Activated T-cell treated with anti-CD3 and anti-CD28 coated beads for 48 hours (primary cell): ENCODE measurements at places on chromosomes 4 and X.

- no peak for DNase-seq
Measured at GRCh38 chr4:110518889-110519490, 43.0 kb downstream of the ENPEP start.

- DNase-seq, result no peak
Measured at GRCh38 chr4:91113130-91113706, 986.0 kb downstream of the CCSER1 start.

DNA sequence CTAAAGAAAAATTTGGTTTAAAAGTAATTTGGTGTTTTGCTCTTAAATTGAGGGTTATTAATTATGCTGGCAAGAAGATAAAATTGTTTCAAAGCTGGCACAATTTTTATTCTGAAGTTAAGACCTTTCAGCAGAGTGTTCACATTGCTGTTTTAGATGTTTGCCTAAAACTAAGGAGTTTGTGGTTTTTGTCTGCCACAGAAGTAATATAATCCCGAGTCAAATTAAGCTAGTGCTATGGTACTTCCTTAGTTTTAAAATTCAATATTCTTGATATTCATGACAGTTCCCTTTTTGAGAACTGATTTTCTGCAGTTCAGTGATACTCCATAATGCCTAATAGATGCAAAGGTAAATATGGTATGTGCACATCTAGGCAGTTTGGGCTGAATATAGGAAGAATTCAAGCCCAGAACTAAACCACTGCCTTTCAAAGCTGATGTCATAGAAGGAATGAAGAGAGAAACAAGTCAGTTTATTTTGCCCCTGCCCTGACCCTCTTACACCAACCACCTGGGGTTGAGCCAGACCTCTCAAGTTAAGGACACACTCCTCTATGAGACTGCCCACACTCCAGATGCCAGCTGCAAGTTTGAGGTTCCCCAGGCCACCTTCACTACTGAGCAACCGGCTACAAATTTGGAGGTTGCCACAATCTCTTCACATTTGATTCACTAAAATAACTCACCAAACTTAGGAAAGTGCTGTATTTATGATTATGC, 32.1 kb upstream of the VEGFC start:
- DNase-seq, result no peak

GRCh38 chrX:123138473-123138872, 45.6 kb upstream of the GRIA3 start:
- no peak for DNase-seq

DNA sequence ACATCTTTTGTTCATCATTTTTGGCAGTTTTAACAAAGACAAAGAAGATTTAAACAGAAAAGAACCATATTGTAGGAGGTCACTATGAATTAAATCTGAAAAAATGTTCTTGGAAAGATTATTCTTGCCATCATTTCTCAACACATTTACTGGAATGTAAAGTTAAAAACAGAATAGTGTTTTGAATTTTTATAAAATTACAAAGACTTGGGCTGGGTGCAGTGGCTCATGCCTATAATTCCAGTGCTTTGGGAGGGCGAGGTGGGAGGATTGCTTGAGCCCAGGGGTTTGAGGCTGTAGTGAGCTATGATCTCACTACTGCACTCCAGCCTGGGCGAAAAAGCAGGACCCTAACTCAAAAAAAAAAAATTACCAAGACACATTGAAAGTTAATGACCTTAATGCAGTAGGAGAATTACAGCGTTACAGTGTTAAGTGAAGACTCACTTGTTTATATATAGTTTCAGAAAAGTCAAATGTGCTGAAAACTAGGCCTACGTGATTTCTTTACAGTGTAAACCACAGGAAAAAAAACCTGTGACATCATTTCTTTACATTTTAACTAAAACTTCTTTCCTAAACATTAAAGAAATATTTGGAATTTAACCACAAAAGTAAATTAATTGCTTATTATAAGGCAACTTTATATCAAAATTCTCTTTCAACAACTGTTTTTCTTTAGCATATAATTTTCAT, 7.9 kb downstream of the FAM13A start:
- DNase-seq, result no peak

DNA sequence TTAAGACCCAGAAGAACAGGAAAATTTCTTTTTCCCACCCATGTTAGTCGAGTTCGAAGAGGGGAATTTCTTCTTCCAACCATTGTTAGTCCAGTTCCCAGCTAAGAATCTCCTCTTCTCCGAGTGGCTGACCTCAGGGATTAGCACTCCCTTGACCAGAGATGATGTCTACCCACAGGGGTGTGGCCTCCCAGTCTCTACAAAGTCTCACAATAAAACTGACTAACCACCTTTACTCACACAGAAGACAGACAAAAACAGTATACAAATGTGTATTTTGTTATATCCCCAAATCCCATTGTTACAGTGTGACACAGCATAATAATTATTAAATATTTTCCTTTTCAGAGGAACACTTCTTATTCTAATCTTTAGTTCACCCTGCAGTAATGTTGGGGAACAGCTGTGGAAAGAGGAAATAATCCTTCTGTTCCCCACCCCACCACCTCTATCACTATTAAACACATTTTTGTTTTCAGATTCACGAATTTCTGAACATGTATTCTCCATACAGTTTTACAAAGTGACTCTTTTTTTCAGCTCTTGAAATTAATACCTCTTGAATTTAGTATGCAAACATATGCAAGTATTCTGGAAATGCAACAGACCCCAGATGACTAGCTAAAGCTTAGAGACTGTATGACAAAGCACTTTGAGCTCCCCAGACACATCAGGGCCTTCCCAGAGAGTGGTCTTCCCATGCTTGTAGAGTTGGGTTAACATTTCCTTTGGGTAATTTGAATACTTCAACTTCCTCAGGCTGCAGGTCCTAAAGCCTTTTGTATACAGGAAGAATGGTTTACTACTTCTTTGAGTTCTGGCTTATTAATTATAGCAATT, 62.5 kb upstream of the NFKB1 start:
- DNase-seq, result no peak

- no peak for DNase-seq
Measured at GRCh38 chrX:123203772-123204171, 19.7 kb downstream of the GRIA3 start.

- DNase-seq, result no peak
Measured at GRCh38 chr4:20151436-20151835, 100.3 kb upstream of the SLIT2 start.

GRCh38 chrX:150334100-150334499, 29.0 kb upstream of the MAMLD1 start:
- DNase-seq, result no peak

GRCh38 chr4:67918428-67918827, 34.6 kb upstream of the TMPRSS11D start:
- no peak for DNase-seq

- no peak for DNase-seq
Measured at GRCh38 chr4:88018466-88018865, 11.0 kb downstream of the PKD2 start.

- DNase-seq, result no peak
Measured at GRCh38 chr4:175386776-175387507, 425.1 kb downstream of the GPM6A start.

DNA sequence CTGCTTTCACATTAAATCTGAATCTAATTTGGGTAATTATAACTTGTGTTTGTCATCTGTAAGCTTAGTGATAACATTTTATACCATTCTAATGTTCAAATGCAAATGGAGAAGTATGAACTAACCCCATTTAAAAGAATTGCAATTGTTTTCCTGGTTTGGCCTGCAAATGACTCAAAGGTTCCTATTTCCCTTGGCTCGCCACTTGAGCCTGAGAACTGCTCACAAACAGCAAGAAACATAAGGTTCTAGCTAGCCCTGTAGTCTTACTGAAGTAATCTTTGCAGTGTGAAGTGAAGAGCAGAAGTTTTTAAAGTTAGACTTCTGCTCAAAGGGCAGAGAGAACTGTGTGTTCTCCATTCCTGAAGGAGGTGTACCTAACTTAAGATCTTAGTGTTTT, 27.2 kb downstream of the UPRT start:
- no peak for DNase-seq

GRCh38 chrX:65690057-65690855, 22.8 kb downstream of the MSN start:
- DNase-seq, result no peak

DNA sequence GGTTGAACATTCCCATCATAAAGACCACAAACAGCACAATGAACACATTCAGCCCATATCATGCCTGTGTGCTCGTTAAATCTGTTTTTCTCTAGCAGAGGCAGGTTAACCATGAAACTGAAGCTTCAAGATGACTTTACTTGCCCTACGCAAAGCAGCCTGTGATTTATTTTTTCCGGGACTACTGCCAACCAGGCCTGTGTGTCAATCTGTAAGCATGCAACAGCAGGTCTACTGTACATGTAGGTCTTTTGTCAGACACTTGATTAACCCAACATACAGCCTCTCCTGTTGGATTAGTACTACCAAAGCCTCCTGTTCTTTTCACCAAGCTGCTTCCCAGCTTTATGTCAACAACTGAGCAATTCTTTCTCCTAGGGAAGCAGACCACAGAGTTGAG, 85.5 kb upstream of the ACSL1 start:
- no peak for DNase-seq

DNA sequence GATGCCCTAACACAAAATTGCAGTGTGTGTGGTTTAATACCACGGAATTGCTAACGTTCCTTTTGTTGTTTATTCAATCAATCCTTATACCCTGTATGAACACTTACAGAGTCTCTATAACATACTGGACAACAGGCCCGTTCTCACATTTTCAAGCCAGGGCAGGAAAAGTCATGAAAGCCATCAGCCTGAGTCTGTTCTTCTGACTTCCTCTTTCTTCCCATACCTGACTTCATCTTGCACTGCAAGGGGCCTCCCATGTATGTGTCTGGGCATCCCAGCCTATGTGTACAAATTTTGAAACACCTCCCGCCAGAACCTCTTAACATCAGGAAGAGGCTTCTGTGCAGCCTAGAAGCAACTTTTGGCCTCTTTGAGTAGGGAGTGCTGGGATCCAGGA, 4.9 kb upstream of the SHISA3 start:
- no peak for DNase-seq

DNA sequence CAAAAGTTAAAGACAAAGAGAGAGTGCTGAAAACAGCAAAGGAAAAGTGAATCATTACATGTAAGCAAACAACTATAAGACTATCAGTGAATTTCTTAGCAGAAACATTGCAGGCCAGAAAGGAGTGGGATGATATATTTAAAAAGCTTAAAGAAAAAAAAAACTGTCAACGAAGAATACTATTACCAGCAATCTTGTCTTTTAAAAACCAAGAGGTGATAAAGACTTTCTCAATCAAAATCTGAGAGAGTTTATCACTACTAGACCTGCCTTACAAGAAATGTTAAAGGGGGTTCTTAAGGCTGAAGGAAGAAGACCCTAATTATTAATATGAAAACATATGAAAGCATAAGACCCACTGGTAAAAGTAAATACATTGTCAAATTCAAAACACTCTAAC, 132.5 kb upstream of the ZCCHC13 start:
- no peak for DNase-seq
